ACHN (cell line): ENCODE measurements at places on chromosomes 2 and 18.

- DNase-seq = no peak
Measured at GRCh38 chr18:22709288-22710060, 223.7 kb upstream of the RBBP8 start.

DNA sequence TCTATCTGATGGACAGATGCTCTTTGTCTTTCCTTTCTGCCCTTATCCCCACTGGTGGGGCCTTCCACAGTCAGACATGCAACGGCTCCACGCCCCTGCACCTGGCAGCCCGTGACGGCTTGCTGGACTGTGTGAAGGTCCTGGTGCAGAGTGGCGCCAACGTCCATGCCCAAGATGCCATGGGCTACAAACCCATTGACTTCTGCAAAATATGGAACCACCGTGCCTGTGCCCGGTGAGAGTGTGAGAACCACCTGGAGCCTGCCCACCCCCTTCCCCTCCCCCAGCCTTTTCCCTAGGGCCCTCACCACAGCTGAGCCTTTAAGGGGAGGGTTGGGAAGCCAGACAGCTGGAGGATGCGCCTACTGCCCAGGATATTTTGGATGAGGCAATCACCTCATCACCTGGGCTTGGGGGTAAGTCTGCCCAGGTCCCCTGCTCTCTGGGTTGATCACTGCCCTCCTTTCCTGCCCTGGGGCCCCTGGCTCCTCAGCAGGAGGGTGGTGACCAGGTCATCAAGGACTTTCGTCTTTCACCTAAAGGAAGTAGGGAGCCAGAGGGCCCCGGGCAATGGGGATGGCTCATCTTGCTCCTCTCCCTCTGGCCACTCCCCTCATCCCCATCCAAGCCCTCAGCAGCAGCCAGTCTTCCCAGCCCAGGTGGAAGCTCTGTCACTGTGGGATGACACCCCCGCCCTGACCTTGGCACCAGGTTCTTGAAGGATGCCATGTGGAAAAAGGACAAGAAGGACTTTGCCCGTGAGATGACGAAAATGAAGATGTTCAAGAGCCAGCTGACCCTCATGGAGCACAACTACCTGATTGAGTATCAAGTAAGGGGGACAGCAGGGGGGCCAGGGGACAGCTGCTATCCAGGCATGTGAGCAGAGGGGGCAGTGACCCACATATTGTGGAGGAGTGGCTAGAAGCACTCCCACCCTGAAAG lies 3.7 kb downstream of the ANKRD53 start:
- no peak for DNase-seq

- DNase-seq = no peak
Measured at GRCh38 chr2:48015421-48015820, 109.1 kb upstream of the FBXO11 start.

DNA sequence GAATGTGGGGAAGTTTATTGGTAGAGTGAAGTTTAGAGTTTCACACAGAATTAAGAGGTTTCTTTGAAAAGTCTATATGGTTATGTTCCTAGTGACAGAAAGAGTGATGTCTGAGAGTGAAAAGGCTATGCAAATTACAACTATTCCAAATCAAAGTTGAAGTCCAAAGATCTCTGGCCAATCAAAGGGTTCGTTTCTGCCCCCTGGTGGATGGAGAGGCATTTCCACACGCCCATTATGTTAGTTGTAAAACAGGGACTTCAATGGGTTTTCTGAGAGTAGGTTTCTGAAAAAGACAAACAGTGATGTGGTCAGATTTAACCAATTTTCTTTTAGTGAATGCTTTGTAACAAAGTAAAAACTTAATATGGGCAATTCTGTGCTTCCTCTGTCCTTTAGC lies 441.5 kb upstream of the POU3F3 start:
- peak; percentile 65 for DNase-seq

DNA sequence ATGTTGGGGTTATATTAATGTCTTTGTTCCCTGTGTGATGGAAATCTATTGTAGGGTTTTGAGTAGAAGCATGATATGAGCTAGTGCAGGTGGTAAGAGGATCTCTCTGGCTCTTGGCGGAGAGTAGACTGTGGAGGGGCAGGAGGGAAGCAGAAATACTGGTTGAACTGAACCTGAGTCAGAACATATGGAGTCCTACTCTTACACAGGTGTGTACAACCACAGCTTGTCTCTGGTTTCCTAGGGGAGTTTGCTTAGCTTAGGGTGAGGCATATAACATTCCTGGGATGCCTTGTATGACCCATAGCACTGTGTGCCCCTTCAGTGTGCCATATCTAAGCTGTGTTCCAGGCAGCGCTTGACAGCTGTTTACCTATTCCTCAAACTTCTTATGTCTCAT lies 97.3 kb upstream of the GCFC2 start:
- no peak for DNase-seq

DNA sequence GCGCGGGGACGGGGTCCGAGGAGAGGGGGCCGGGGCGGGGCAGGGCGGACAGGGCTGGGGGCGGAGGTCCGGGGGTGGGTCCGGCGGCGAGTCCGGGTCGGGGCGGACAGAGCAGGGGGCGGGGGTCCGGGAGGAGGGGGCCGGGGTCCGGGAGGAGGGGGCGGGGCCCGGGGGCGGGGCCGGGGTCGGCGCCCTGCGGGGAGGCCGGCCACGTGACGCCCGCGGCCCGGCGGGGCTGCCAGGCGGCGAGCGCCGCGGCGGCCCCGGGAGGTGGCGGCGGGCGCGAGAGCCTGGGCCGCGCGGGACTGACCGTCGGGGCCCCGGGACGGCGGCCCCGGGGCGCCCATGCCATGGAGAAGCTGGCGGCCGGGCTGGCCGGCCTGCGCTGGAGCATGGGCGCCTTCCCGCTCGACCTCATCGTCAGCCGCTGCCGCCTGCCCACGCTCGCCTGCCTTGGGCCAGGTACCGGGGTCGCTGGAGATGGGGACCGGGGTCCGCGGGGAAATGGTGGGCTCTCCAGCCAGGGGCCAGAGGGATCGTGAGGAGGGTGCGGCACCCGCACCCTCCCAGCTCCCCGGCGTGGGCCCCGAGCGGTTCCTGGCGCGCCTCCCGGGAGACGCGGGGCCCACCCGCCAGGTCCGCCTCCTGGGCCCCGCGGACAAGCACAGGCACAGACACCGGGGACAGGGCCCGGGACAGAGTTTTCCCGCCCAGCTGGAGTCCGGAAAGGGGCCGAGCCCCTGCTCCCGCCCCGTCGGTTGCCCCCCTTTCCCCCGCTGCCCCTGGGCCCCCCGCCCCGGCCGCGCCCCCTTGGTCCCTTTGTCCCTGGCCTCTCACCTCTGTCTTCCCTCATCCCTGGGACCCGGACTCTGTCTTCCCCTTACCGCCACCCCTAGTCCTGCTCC lies at the start of gene GAREM2:
GAREM2 (plus strand) TSS at position 218 of the 905 bp plus-strand sequence; CDS start at position 351, 133 bp downstream.
- DNase-seq = peak; percentile 13

- DNase-seq = no peak
Measured at GRCh38 chr2:47056374-47056773, 98.7 kb downstream of the STPG4 start.

- no peak for DNase-seq
Measured at GRCh38 chr2:11158916-11159573, 3.8 kb downstream of the SLC66A3 start.

DNA sequence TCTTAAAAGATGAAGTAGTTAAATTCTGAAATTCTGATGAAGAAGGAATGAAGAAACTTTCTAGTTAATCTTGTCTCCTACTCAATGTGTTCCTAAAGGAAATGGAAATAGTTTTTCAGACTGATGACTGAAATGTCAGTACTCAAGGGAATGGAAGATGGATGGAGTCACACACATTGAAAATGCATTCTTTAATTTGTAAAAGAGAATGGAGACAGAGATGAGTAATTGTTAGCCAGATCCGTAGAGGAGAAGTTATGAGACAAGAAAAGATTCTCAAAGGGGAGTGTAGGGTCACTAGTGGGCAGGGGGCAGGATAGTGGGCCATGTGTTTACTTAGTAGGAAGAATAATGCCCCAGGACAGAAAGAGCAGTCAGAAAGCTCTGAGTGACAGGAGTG lies 13.3 kb downstream of the ZSWIM2 start:
- DNase-seq = no peak

DNA sequence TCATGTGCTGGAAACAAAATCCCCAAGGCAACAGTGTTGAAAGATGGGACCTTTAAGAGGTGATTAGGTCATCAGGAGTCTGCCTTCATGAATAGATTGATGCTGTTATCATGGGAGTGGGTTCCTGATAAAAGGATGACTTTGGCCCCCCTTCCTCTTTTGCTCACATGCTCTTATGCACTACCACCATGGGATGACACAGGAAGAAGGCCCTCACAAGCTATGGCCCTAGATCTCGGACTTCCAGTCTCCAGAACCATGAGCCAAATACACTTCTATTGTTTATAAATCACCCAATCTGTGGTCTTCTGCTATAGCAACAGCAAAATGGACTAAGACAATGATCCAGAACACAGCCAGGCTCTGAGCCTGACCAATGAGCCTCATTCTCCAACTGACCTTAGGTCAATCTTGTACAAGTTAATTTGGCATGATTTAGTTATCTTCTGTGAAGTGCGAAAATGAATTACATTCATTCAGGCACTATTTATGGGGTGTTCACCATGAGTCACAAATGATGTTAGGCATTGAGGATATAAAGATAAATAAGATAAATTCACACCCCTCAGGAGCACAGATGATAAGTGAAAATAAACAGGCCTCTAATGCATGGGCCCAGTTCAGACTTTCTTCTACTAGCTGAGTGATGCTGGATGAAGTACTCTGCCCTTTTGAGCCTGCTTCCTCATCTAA lies 37.7 kb upstream of the NT5C1B start:
- DNase-seq = no peak

GRCh38 chr2:186913870-186914269 lies 64.9 kb upstream of the ZSWIM2 start:
- no peak for DNase-seq

GRCh38 chr18:72868585-72869225 lies 918 bp upstream of the NETO1 start:
- no peak for DNase-seq

DNA sequence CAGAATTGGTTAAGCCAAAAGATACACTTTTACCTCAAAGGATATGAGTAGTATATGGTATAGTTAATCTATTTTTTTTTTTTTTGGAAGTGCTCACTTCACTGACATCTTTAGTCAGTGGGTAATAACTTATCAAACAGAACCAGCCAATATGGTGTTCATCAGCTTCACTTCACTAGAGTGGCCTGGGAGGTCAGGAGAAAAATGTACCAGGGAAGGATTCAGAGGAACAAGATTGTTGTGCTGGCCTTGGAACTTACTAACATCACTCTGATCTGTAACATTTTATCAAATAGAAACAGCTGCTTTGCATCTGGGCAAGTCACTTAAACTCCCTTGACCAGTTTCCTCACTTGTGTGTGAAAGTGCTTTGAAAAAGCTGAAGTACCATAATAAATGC lies 962.7 kb downstream of the BCL11A start:
- DNase-seq = no peak

- no peak for DNase-seq
Measured at GRCh38 chr2:97761192-97761591, 47.8 kb downstream of the ZAP70 start.

- DNase-seq = no peak
Measured at GRCh38 chr2:39506215-39506614, 69.1 kb upstream of the MAP4K3 start.

GRCh38 chr2:47067788-47068407 lies 87.2 kb downstream of the STPG4 start:
- DNase-seq = no peak

GRCh38 chr2:4891394-4891793 lies 800.8 kb upstream of the SOX11 start:
- DNase-seq = no peak

DNA sequence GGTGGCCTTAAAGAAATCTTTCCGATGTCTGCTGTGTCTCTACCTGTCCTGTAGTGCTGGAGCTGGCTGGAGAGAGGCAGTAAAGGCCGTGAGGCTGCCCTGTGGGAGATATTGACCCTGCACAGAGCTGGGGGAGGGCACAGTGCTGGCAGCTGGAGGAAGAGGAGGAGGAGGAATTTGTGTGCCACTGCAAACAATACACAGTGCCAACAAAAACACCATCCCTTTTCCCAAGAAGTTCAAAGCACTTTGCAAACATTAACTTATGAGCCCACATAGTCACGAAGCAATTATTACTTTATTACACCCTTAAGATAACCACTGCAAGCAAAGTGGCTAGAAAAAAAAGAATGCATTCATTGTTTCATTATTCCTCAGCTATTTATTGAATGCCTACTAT lies 45.0 kb upstream of the CYTIP start:
- DNase-seq = no peak

DNA sequence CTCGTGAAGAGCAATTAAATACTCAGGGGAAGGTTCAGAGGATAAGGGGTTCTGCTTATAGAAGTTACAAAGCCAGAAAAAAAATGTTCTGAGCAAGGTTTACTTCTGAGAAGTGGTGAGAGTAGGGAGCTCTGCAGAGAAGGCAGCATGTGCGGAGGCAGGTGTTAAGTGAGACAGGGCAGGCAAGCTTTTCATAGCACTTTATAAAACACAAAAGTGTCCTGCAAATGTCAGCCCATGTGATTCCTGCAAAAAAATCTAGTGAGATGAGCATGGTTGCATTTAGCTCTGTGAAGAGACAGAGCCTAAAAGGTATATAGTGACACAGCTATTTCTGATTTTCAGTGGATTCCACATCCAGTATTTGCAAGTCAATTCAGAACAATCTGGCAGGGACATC lies 223.8 kb upstream of the SYT4 start:
- DNase-seq = no peak

- DNase-seq = no peak
Measured at GRCh38 chr2:134788417-134788816, 50.0 kb upstream of the ACMSD start.
